ENCODE measurements at places on chromosomes 11 and 22. TPM values are rescaled to one million over a fixed set of nuclear protein-coding genes. Genes with fewer than 3 reads are reported as not detected.

The HBG2 gene
- total RNA-seq = not detected

The TOP3B gene
- total RNA-seq = 34.3 TPM

The SLC6A5 gene
- not detected for total RNA-seq

The TMEM45B gene
- total RNA-seq = not detected

The RFPL1 gene
- not detected for total RNA-seq

The NUP160 gene
- total RNA-seq = 47.1 TPM

The ACRV1 gene
- total RNA-seq = not detected

The OR10D3 gene
- not detected for total RNA-seq

The GP1BB gene
- total RNA-seq = 0.53 TPM

DNA sequence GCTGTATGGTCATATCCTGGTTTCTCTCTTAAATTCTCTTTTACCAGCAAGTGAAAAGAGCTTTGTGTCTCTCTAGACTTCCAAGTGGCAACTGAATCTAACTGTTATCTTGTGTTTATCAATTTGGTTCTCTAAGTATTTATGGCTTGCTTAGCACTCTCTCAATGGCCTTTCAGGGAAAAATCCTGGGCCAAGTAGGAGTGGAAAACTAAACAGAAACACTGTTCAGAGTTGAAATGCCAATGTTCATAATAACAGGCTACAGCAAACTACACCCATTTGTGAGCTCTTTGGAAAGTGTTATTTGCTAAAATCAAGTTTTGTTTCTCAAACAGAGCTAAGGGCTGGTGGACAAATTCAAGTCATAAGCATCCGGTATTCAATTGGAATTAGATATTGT, 10.1 kb downstream of the MMP12 start:
- no peak for DNase-seq

- DNase-seq = no peak
Observed at GRCh38 chr22:44186737-44187136, 6.0 kb downstream of the PARVG start.

DNA sequence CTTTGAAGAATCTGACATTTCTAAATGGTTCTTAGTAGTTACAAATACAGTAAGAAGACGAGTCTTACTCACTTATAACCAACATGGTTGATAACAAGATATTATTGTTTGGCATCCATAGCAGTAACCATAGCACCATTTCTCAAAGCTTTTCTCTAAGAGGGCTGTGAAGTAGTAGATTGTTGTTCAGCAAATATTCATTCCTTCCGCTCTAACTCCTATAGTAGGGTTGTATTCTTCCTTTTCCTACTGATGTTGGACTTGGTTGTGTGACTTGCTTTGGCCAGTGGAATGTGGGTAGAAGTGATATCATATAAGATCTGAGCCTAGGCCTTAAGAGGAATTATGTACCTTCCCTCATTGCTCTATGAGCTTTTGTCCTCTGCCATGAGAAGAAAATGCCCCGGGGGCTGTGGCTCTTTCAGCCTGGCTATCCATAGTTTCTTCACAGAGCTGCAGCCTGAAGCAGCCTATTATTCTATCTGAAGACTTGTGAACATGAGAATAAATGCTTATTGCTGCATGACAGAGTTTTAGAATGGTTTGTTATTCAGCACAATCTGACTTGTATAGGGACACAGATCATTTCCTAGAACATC, 28.9 kb upstream of the ZBED5 start:
- DNase-seq = no peak

DNA sequence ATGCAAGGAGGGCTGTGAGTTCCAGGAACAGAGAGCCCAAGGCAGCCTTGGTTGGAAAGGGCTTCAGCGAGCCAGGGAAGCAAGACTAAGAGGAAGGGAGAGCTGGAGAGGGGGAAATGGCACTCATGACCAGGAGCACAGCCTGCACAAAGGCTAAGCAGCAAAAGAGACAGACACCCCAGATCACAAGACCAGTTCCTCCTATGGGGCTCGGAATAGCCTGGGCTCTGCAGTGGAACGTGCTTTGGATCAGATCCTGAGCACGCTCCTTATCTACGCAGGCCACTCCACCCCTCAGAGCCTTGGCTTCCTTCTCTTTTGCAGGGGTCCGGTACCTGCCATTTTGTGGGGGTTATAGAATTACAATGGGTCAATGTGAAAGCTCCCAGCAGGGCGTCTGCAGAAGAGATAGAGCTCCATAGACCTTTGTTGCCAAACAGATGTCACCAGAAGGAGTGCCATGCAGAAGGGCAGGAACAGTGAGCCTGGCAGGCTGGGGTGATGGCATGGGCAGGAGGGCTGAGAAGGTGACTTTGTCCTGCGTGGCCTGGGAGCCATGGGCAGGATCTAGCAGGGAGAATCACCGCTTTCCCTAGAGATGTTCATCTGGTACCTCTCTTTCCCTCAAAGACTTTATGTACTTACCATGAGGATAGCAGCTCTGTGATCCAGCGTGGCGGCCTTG, 33.8 kb downstream of the ZC3H7B start:
- DNase-seq = no peak

GRCh38 chr11:123301013-123301591, 106.1 kb upstream of the CLMP start:
- no peak for DNase-seq

- no peak for DNase-seq
Observed at GRCh38 chr11:36405585-36406367, 104.3 kb downstream of the TRAF6 start.

DNA sequence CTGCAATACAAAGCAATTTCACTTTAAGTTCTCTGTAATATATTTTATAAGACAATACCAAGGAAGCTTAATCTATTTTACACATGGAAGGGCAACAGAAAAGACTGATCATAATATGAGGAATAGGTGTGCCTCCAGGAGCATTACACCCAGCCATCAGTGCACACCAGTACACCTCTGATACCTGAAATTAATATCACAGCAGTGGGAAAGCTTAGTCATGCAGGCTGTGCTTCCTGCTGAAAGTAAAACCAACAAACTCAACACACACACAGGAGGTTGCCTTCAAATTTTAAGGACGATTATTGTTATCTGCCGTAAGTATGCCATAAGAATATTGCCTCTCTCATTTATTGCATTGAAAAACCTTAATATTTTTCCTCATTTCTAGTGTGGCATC, 1119.1 kb upstream of the TENM4 start:
- no peak for DNase-seq

DNA sequence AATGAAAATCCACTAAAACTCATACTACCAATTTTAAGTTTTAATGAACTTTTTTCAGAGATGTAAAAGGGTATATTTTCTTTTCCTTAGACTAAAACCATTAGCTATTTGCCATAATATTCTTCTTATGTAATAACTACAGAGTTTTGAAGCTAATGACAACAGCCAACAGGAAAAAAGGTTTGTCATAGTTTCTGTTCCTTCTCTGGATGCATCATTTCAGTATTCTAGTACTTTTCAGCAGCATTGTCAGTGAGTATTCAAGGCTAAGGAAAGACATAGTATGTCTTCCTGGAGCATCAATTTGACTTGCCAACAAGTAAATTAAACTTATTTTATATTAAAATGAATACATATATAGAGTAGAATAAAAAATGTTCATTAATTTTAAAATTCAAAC, 166.0 kb downstream of the METTL15 start:
- no peak for DNase-seq

DNA sequence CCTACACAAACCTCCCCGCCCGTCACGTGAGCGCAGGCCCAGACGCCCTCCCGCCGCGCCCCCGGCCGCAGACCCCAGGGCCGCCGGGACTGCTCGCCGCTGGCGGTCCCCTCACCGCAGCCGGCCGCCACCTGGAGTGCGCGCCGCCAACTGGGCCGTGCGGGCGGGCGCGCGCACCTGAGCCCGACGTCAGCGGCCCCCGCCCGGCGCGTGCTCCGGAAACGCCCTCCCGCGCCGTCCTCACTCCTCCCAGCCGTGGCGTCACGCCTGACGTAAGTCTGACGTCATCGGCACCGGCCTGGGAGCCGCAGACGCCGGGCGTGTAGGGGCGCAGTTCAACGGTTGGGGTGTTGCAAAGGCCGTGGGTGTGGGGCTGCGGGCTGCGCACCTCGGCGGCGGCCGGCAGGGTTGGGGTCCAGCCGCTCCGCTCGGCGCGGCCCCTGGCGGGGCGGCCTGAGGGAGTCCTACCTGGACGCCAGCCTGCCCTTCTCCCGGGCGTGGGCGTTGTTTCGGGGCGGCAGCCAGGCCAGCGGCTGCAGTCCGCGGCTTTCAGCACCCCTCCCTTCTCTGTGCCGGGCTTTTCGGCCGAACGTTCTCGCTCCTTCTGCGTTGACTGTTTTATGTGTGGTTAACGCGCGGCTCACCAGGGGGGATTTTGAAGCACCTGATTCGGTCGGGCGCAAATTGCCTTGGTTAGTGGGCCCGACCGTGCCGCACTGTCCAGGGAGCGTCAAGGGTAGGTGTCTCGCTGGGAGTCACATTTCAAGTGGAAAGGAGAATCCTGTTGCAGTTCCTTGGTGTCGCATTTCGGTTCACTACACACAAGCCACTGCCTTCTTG, at the start of gene JOSD1:
Gene JOSD1, minus strand, starts transcription at position 155 of the 840 bp plus-strand sequence. CDS start 956 bp downstream, outside the sequence.
- peak; percentile 93 for DNase-seq

- DNase-seq = no peak
Observed at GRCh38 chr11:118240999-118241763, 11.0 kb downstream of the MPZL3 start.

- DNase-seq = no peak
Observed at GRCh38 chr11:108916290-108916689, 251.4 kb downstream of the DDX10 start.

DNA sequence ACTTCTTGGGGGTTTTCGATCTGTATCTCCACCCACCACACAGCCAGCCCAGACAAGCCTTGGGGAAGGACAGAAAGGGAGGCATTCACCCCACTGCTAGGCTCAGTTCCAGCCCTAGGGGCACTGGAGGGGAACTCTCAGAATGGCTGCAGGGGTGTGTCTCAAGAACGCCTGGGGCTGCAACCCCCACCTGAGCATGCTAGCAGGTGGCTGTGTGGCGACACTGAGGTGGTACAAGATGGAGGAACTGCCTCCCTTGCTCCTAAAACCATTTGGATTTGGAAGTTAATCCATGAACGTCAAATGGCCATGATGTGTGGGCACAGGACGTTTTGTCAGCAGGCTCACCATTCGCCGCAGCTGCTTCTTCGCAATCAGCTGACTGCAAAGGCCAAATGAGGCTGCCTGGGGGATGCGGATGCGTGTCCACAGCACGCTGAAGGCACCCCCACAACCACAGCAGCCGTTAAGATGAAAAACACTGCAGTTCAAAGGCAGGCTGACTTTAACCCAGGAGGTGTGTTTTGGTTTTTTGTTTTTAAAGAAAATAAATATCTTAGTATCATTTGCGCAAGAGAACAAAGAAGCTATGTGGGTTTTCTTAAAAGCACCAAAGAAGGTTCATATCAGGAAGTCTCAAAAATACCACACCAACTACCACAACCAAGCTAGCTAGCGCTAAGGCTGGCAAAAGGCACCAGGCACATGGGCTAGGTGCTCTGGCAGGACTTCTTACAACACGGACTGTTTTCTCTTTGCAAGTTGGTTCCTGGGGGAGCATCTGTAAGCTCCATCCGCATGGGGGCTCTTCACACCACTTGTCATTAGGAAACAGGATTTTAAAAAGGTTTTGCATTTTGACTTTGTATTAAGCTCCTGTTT, 22.2 kb upstream of the NAP1L4 start:
- no peak for DNase-seq

DNA sequence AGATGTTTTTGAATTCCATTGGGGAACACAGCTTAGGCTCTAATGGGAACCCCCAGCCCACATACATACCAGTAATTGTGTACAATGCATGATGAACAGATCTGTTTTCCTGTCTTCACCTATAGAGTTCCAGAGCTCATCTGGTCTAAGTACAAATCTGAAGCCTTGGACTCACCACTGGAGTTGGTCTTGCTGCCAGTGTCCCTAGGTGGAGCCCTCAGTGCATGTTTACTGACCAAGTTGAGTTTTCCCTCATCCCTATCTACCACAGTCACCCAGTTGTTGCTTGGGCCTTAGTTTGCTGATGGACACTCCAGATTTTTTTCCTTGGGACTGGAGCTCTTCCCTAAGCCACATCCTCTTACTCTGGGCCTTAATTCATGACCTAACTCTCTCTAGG, 159.2 kb upstream of the DDI1 start:
- no peak for DNase-seq

DNA sequence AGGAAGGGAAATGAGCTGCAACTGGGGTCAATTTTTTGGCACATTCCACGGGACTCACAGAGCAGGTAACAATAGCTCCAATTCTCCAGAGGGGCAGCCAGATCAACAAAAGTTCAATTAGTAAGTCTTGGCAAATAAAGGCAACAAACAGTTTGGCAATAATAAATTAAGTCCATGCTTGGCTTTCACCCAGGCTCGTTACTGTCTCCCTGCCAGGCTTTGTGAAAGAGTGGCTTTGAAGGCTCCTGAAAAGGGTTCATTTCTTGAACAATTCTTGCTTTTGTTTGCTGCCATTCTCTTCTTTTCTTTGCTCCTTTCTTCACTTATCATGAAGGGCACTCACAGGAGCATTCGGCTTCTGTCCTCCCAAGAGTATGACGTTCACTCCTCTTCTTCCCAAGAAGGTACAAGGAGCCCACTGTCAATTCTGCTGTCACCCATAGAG, 123.3 kb downstream of the APIP start:
- no peak for DNase-seq

DNA sequence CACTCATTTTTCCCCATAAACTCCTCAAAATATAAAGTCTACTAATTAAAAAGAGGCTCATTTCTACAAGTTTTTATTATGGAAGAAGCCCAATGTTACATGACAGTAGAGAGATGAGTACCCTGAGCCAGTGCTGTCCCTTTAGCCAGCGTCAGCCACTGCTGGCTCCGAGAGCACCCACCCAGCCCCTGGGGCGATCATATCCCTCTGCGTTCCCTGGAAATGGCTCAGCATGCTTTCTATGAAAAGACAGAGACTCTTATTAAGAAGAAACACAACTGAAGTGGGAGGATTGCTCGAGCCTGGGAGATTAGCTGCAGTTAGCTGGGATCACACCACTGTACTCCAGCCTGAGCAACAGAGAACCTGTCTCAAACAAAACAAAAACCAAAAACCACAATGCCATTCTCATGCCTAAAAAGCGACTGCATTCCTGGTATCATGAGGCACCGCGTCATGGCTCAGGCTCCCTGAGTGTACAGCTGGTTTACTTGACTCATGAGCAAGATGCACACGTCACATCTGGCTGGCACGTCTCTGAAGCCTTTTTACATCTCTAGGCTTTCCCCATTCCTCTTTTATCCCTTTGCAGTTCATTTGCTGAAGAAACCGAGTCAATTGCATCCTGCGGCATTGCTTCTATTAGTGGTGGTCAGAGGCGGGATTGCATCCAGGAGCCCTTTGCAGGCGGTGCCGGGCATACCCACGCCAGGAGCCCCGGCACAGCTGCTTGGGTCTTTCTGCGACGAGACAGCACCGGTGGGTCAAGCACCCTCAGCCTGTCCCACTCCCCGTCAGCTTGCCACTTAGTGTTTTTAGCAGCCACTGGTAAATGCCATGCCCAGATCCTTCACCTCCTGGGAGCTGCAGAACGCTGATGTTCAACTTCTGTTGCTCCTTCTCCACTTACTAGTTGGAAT, 119.9 kb downstream of the CTTN start:
- DNase-seq = peak; percentile 86

DNA sequence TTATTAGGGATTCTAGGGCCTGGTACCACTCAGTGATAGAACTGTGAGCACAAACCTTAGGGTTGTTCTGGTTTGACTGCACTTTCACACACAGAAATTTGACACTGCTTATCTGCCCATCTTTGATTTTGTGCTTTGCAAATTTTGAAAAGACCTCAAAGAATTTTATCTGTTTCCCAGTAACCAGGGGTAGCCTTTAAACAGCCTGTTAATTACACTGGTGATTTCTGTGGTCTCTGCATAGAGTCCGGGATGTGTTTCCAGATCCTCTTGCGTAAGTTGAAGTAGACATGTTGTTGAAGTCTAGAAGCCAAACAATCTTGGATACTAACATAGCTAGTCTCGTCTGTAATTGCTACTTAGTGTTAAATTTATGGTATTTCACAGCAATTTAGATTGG, 75.3 kb downstream of the C22orf31 start:
- DNase-seq = no peak
